ENCODE measurements at places on chromosomes 12 and 14. TPM values are rescaled to one million over a fixed set of nuclear protein-coding genes. Genes with fewer than 3 reads are reported as not detected.

DNA sequence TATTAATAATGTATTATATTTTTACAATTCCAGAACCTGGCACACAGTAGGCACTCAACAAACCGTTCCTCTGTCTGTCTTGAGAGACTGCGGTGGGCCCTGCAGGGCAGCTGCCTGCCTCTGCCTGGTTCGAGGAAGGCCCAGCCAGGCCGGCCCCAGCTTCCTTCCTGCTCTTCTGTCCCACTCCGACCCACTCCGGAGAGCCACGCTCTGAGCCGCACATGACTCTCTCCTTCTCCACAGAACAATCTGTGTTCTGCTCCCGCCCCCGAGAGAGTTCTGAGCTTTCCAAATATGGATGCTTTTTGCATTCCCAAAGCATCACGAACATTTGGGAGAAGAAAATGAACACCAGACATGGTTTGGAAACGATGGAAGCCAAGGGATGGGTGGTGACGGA, 57.3 kb downstream of the TTC7B start:
- peak; percentile 30 for DNase-seq

Gene LRP1-AS
- not detected for total RNA-seq

GRCh38 chr14:21894003-21894897, 220.6 kb upstream of the OR4E1 start:
- DNase-seq = peak; percentile 73

Gene AKAP5
- 0.74 TPM for total RNA-seq

Gene ANKRD52
- total RNA-seq = 34.1 TPM

DNA sequence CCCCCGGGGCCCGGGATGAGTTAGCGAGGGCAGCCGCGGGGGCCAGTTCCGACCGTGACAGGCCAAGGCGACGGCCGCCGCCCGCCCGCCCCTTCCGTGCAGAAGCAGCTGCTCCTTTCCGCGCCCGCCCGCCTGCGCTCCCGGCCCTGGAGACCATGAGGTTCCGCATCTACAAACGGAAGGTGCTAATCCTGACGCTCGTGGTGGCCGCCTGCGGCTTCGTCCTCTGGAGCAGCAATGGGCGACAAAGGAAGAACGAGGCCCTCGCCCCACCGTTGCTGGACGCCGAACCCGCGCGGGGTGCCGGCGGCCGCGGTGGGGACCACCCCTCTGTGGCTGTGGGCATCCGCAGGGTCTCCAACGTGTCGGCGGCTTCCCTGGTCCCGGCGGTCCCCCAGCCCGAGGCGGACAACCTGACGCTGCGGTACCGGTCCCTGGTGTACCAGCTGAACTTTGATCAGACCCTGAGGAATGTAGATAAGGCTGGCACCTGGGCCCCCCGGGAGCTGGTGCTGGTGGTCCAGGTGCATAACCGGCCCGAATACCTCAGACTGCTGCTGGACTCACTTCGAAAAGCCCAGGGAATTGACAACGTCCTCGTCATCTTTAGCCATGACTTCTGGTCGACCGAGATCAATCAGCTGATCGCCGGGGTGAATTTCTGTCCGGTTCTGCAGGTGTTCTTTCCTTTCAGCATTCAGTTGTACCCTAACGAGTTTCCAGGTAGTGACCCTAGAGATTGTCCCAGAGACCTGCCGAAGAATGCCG, 699 bp downstream of the MGAT2 start:
- DNase-seq = peak; percentile 75

DNA sequence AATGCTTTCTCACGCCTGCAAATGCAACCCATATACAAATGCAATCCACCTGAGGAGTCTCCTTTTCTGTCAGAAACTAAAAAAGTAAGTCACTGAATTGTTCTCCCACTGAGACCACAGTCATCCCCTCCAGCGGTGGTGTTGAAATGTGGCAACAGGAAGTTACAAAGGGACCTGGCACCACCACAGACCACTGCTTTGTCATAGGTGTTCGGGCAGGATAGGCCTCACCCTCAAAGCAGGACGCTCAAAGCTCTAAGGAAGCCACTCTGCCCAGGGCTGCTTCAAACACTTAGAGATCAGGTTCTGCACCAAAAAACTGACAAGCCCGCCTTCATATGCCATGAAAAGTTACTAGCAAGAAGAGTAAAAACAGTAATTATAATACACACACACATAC, 11.3 kb downstream of the PHLDA1 start:
- peak; percentile 94 for DNase-seq

GRCh38 chr14:50396631-50397389, at the start of gene CDKL1:
TSS of gene CDKL1 (minus strand) at chr14:50396881. CDS start at chr14:50395868, 1,013 bp downstream.
- DNase-seq = peak; percentile 57

DNA sequence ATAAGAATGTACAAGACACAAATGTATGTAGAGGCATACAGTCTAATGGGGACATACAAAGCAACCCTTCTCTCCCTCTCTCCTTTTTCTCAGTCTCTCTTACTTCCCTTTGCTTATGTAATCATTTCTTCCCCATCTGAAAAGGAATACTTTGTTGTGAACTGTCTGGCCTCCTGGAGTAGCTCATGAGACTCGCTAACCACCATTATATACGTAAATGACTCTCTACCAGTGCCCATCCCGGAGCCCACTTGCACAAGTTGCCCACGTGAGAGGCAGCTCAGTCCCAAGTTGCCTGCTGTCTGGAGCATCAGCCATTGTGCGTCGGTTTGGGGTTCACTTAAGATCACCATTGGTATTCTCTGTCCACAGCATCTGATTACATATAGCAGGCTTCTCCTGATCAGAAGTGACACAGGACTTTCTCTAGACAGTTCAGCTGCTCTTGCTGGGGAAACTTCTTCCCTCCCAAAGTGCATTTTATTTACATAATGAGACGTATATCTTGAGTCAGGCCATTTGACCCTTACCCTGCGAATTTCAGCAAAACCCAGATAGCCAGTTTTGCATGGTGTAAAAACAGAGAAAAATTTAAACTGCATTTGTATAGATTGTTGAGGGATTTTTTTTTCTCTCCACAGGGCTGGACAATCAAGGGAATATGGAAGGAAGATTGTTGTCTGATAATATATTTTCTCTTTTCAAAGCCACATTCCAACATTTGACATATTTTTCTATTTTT, 220.7 kb upstream of the EGLN3 start:
- DNase-seq = no peak

DNA sequence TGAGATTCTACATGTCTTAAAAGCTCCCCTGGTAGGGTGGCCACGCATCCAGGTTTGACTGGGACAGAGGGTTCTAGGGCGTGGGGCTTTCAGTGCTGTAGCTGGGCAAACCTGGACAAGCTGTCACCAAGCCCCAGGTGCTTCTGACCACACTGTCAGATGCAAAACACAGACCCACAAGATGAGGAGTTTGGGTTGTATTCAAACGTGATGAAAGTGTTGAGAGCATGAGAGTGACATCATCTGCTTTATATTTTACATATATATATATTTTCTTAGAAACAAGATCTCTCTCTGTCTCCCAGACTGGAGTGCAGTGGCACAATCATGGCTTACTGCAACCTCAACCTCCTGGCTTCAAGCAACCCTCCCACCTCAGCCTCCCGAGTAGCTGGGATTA, 210.1 kb downstream of the DPF3 start:
- DNase-seq = no peak

Gene ZNF10
- 3.7 TPM for total RNA-seq

DNA sequence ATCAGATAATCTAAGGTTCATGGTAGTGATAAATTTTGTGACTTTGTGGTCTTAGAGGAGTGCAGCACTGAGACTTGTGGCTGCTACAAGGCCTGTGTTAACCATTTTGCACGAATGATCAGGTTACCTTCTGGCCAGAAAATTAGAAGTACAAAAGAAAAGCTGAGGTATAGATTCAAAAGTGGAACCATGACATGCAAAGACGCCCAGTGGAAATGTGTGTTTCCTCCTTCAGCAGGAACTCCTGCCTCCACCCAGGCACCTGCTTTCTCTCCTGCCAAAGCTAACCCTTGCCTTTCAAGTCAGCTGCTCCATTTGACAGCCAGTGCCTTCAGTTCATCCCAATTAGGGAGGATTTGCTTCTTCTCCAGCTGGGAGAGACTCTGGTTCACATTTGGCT, 10.1 kb downstream of the PDE6H start:
- peak; percentile 19 for DNase-seq

GRCh38 chr14:67641902-67642749, 22.4 kb downstream of the ARG2 start:
- DNase-seq = peak; percentile 41

Gene PROX2
- total RNA-seq = 0.33 TPM

Gene WSCD2
- not detected for total RNA-seq

DNA sequence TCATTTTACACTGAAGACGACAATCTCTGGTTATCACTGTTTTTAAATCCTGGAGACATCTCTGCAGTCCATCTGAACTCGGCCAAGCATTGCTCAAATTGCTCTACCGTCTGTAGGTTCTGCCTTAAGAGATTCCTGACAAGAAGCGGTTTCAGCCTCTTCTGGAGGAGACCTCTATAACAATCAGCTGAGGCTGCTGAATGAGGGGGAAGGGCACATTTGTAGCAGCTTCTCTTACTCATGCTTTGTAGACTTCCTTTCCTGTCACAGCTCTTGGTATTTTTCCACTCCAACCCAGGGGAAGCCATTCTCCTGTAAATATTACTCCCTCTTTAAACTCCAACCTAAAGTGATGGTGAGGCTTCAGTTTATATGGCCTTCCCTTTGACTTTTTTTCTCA, 3.0 kb downstream of the ARG2 start:
- DNase-seq = peak; percentile 24

- peak; percentile 18 for DNase-seq
Measured at GRCh38 chr12:120361506-120362208, 7.3 kb downstream of the MSI1 start.

- no peak for DNase-seq
Measured at GRCh38 chr12:39490500-39491282, 47.8 kb upstream of the KIF21A start.

DNA sequence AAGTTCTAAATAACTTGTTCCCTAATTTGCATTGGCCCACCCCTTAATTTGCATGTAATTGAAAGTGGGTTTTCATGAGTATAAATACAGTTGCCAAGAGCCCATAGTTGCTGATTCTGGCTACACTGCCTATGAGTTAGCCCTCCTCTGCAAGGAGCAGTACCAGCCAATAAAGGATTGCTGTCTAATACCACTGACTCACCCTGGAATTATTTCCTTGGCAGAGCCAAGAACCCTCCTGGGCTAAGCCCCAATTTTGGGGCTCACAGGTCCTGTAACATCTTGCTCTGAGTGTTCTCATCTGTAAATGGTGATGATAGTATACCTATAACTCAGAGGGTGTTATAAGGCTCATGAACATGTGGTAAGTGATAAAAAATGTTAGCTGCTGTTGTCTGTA, 6.8 kb downstream of the TTC8 start:
- no peak for DNase-seq

Data from activated CD4-positive, alpha-beta memory T cell treated with anti-CD3 and anti-CD28 coated beads for 36 hours (primary cell).